ENCODE measurements at places on chromosomes 1 and 21.

DNA sequence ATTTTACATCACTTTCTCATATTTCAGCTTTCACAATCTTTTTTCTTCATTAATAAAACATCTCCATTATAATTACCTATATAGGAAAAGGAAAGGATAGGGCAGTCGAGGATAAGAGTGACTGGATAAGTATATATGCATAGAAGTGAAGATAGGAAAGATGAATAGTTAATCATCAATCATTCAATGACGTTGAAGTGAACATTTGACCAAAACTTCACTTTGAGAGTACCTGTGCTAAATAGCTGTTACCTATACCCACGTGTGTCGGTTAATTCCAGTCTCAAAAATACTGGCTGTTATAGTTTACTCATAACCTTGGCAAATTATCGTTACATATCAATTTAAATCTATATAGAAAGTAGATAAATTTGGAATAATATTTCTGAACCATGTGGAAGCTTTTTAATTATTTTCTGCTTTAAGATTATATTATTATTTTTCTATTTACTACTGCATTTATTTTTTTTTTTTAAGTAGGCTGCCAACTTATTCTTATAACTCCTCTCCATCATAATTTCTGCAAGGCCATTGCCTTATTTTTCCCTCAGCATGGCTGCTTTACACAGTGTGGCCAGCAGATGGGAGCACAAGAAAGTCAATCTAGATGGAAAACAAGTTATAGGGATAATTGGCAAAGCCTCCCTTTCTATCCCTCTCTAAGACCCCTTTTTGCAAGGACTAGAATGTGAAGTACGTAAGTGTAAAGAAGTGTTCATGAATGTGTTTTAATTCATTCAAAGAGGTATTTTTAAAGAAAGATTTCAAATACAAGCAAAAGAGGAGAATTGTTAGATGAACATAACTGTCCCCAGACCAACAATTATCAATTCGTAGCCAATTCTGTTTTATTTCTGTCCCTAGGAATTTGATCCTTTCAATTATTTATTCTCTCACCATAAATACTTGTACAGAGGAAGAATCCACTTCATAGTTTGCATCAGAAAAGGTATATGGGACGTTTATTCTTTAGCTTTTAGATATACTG lies 290.4 kb downstream of the KCNT2 start:
- DNase-seq: peak; percentile 48

GRCh38 chr1:10456661-10457060 lies 6.8 kb downstream of the CORT start:
- DNase-seq: no peak

DNA sequence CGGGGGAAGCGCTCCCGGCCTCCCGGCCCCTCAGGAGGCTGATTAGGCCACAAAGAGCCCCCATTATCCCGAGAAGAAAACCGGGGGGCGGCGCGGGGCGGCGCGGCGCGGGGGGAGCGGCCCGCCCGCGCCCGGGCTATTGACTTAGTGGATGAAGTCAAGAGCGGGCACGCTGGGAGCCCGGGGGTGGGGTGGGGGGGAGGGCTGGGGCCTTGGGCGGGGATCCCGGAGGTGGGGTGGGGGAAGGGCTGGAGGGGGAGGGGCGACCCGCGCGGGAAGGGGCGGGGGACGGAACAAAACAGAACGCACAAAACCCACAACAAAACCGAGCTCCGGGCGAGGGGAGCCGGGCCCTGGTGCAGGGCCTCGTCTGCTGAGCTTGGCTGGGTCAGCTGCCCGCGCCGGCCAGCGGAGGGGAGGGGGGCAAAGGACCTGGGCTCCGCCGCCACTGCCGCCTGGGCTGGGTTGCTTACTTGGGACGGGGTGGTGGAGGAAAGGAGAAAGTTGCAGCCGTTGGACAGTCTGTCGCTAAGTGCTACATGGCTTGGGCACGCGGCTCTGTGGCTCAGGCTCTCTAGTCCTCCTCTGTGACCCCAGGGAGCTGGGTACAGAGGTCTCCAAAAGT lies 16.3 kb downstream of the PAX7 start:
- DNase-seq: no peak

DNA sequence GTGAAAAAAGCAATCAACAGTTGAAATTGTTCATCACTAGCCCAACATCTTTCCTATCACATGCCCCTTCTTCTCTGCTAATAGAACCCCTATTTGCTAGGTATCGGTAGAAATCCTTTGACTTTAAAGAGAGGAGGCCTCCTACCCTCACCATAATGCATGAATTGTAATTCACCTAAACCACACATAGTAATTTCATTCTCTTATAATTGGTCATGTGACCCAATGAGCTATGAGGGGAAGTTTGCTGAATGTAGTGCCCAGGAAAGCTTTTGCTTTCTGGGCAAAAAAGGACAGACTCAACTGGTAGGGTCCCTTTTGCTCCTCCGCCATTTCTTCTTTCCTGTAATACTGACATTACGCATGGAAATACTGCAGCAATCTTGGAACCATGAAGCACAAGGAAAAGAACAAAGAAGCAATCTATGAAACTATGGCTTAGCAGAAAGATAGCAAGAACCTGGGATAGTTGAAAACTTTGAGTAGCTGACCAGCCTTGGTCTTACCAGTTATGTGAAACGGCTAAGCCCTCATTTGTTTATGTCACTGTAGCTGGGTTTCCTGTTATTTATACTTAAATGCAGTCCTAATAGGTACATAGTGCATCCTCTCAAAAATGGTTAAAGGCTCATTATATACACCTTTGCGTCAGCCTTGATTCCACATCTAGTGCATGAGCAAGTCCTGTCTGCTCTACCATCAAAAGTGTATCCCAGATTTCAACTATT lies 10.2 kb upstream of the CHI3L2 start:
- no peak for DNase-seq

GRCh38 chr1:111221633-111222291 lies 5.8 kb upstream of the CHI3L2 start:
- no peak for DNase-seq

- DNase-seq: no peak
Measured at GRCh38 chr1:54342742-54343687, 63.2 kb downstream of the SSBP3 start.

- no peak for DNase-seq
Measured at GRCh38 chr1:204713541-204713940, 28.0 kb upstream of the LRRN2 start.

GRCh38 chr1:187894349-187894748 lies 1065.6 kb downstream of the PLA2G4A start:
- no peak for DNase-seq

DNA sequence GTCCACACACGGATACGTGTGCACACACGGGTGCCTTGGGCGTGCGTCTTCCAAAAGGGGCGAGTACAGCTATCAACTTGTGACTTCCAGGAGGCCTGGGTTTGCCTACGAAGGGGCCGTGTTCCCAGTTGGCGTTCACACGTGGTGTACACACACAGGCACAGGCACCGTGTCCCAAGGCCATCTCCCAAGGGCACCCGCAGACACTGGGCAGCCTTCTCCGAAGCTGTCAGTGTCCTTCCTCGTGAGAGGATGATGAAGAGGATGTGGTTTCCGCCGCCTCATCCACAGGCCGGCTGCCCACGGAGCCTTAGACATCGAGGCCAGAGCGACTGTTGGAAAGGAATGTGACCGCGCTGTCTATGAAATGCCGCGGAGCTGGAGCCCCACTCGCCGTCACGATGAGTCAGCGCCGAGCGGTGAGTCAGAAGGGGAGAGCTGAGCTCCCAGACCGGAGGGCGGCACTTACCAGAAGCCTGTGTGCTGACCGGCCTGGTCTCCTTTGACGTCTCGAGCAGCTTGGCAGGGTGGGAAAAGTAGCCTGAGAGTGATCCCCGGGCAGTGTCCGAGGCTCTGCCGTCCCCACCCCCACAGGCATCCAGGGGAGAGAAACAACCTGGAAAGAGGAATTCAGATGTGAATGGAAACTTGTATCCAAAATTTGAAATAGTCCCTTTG lies 141.4 kb upstream of the ARHGEF16 start:
- peak; percentile 99 for DNase-seq

- DNase-seq: peak; percentile 23
Measured at GRCh38 chr1:15543589-15544568, 17.2 kb downstream of the DNAJC16 start.

GRCh38 chr1:18288722-18289121 lies 181.1 kb downstream of the IGSF21 start:
- no peak for DNase-seq

DNA sequence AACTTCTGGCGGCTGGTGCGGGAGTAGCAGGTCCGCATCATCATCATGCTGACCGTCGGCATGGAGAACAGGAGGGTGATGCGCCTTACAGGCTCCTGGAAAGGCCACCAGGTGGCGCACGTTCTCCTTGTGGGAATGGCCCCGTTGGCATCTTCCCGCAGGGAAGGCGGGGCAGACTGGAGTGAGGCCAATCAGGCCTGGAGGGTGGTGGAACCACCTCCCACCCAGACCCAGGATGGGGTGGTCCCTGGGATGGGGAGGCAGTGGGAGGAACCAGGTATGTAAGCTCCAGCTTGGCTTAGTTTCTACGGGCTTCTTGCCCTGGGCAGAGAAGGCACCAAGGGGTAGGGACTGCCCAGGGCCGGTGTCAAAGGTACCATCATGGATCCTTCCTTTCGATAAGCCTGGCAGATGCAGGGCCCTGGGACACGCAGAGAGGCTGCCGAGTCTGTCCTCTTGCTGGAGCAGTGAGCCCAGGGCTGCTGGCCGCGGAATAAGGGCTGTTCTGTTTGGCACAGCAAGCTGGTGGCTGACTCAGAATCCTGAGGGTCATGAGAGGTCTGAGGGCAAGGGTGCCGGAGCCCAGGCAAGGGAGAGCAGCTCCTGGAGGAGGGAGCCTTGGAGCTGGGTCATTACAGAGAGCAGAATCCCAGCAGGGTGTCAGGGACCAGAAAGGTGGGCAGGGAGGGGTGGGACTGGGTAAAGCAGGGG lies 8.7 kb upstream of the LGR6 start:
- DNase-seq: peak; percentile 80

GRCh38 chr1:173914366-173914871 lies 2.7 kb downstream of the SERPINC1 start:
- no peak for DNase-seq

DNA sequence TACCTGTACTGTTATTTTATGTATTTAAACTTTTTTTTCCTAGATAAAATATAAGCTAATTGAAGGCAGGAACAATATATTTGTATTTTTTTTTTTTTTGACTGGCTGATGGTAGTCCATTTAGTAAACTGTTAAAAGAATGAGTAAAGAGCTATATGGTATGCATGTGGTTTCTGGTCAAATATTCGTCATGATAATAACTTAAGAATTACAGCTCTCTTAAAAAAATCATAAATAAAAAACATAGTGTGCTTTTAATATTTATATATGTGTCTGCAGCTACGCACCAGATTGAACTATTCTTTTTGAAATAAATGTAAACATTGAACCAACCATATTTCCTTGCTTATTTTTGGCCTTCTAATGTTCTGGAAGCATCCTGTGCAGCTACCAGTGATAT lies 272.3 kb upstream of the C1orf105 start:
- DNase-seq: no peak

GRCh38 chr21:15409031-15409430 lies 320.8 kb upstream of the USP25 start:
- no peak for DNase-seq

DNA sequence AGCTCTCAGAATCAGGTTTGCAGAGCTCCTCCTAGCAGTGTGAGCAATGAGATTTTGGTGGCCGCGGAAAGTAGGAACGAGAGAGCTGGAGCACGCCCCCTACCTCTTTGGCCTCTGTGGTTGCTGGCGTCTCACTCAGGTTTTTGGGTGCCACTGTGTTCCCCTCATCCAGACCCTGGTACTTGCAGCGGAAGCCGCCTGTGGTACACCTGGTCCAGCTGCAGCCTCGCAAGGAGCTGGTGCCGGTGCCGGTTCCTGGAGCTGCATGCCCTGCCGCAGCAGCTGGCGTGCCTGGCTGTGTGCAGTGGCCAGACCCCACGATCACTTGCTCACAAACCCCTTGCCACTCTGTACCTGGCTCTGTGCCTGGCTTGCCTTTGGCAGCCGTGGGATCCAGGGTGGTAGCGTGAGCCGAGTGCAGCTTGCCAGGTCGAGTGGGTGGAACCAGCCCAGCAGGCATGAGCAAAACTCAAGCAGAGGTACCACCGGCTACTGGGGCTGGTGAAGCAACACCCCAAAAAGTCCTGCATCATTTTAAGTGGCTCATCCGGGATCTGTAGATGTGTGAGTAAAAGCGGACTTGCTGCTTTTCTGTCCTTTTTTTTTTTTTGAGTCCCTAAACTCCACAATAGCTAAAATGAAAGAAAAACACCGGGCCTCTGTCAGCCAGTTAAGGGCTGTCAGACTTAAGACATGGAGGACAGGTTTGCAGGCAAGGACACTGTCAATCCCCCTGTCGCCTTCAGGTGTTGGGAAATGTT lies 844.9 kb downstream of the KCNT2 start:
- DNase-seq: no peak

DNA sequence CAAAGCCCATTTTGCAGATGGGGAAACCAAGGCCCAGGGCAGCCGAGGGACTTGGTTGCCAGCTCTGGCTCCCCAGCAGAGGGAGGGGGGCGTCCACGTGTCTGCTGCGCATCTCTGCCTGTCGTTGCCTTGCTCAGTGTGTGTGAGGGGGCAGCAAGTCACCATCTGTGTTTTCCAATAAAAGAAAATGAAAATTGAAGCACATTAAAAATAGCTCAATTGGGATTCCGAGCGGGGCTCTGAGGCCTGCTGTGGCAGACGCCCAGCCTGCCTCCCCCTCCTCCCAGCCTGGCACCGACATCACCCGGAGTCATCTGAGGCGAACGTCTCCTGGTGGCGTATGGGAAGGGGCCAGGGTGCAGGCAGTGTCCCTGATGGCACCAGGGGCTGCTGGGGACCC lies 51.2 kb downstream of the EPHB2 start:
- DNase-seq: no peak

GRCh38 chr1:14140831-14141401 lies 440.9 kb downstream of the PRDM2 start:
- DNase-seq: no peak

- DNase-seq: peak; percentile 82
Measured at GRCh38 chr21:14591882-14592281, 45.8 kb upstream of the SAMSN1 start.

GRCh38 chr1:8155528-8156186 lies 129.5 kb upstream of the ERRFI1 start:
- peak; percentile 43 for DNase-seq

DNA sequence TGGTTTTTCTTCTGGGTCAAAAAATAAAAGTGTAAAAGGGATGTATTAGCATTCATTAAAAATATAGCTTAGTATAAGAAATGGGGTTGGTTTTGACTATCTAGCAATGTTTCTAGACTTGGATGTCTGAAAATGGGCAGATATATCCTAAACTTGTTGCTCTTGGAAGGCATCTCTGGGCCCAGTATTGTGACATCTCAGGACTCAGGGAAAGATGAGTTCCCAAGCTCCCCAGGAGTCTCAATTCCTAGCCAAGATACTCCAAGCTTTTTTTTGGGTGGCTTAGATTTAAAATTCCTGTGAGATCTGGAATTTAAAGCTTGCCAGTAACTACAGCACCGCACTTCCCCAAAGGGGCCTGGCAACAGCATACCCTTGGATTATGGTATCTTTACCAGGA lies 11.5 kb upstream of the HSD17B7 start:
- DNase-seq: no peak

- no peak for DNase-seq
Measured at GRCh38 chr1:237590386-237590785, 300.3 kb downstream of the ZP4 start.

Data from astrocyte of the spinal cord (primary cell).